ENCODE measurements at places on chromosomes 3 and 15. TPM values are rescaled to one million over a fixed set of nuclear protein-coding genes. Genes with fewer than 3 reads are reported as not detected.
A peak's percentile ranks its signal among the peaks of the same experiment; 100 is the strongest.

Gene ZNF501
- total RNA-seq, result 5.3 TPM

- no peak for DNase-seq
These were observed 6.8 kb downstream of the CSK start for GRCh38 chr15:74788683-74789151.

DNA sequence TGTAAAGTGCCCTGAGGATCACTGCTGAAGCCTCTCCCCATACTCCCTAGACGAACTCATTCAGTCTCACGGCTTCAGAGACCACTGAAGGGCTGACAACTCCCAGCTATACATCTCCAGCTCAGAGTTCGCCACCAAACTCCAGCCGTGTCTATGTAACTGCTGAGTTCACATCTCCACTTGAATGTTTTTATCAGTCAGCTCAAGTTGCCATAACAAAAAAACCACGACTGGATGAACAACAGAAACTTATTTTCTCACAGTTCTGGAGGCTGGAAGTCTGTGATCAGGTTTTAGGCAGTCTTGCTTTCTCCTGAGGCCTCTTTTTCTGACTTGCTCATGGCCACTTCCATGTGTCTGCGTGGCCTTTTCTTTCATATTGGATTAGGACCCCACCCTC is 223.0 kb upstream of the LRRFIP2 start:
- DNase-seq, result peak; percentile 8

Gene GMNC
- not detected for total RNA-seq

DNA sequence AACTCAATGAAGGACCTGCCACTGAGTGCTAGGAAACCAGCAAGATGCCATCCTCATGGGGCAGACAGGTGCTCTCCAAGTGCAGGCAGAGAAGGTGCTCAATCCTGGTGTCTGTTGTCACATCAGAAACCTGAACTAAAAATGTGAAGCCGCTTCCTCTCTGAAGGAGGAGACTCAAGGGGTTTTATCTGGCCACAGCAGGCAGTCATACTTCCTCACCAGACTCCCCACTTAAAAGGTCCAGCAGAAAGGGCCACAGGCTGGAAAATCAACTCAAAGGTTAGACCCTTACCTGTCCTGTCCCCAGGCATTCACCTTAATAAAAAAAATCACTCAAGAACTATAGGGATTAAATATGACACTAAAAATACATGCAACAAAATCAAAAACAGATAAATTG is 4.8 kb downstream of the CCDC12 start:
- DNase-seq, result no peak

Gene BUB1B
- total RNA-seq, result 11.6 TPM

Gene TMOD3
- total RNA-seq, result 106 TPM

Gene ARPIN
- 7.5 TPM for total RNA-seq

DNA sequence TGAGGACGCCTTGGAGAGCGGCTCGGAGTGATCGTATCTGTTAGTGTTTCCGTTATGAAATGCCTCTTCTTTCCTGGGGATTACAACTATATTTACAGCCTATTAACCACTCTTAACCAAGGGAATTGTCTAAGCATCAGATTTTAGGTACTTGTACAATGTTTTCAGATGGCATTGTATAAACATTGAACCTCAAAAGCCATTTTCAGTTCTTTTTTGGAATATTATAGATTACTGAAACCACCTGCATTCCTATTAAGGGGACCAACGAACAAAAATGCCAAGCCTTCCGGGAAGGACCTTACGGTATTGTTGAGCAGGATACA is 1.1 kb downstream of the NEO1 start:
- DNase-seq, result no peak

Gene PRICKLE2
- 56.1 TPM for total RNA-seq
